ENCODE measurements at places on chromosomes 4 and X. TPM values are rescaled to one million over a fixed set of nuclear protein-coding genes. Genes with fewer than 3 reads are reported as not detected.

DNA sequence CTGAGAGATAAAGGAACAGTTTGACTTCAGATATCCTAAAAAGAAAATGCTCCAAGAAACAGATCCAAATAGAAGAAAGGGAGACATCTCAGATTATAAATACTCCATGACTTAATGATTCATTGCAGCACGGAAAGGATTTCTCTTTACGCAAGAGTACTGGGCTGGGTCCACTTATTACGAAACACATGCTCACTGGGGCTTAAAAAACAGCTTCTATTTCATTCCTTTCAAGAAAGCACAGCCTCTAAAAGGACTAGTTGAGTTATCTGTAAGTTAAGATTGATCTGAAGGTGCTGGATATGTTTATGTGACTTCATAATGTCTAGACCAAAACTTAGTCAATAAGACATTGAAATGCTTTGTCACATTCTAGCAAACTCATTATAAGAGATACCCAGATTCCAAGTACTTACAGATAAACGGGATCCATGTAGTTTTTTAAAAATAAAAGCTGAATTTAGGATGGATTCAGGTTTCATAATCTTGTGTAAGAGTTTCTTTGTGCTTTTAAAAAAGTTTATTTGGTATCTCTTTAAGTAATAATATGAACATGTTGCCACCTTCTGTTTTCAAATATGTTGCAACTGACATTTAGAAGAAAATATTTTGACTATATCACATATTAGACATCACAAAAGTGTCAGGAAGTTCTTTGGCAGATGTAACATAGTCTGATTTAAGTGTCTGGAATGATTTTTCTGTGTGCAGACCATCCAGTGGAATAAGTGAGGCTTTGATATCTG is 109.5 kb upstream of the MYOZ2 start:
- DNase-seq = no peak
- H3K36me3 ChIP-seq = peaks cover 5% of the 10 kb centered on the region
- H3K4me3 ChIP-seq = no peak overlapping the region
- H3K4me1 ChIP-seq = peaks cover 5% of the 10 kb centered on the region

- no peaks in the 10 kb centered on the region for H3K36me3 ChIP-seq
- H3K27ac ChIP-seq = no peak overlapping the region
- no peaks in the 10 kb centered on the region for H3K27me3 ChIP-seq
- no peak overlapping the region for H3K4me3 ChIP-seq
- H3K4me1 ChIP-seq = no peaks in the 10 kb centered on the region
These were observed 523.4 kb downstream of the ADGRL3 start for GRCh38 chr4:61723492-61723891.

DNA sequence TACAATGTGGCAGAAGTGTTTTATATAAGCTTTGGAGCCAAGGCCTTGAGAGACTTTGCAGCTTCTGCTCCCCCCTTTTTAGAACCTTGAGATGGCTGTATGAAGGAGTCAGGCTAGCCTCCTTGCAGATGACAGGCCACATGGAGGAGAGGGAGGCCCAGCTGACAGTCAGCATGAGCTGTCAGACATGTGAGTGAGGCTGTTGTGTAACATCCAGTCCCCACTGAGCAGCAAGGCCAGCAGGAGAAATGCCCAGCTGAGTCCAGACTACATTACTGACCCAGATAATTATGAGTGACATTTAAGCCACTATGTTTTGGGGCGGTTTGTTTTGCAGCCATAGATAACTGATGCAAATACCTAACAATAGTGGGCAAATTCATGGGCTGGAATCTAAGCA is 515.3 kb upstream of the ARX start:
- H3K27me3 ChIP-seq = no peaks in the 10 kb centered on the region
- no peak overlapping the region for H3K27ac ChIP-seq
- no peak for DNase-seq
- no peak overlapping the region for H3K4me3 ChIP-seq

DNA sequence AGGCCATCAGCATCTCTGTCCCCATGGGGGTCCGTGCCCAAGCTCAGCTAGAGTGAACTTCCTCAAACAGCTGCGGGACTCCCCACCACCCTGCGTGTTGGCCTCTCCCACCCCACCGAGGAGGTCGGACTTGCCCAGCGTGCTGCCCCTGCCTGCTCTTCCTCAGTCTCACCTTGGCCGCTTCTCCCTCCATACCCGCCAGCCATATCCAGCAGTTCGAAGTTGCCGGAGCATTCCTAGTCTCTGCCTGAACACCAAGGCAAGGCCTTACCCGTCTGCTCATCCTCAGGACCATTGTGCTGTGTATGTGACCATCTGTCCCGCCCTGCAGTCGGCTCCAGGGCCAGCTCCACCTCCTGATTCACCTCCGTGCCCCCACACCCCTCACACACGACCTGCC is 84.5 kb downstream of the WFS1 start:
- peak; percentile 62 for DNase-seq
- no peaks in the 10 kb centered on the region for H3K36me3 ChIP-seq
- peak overlapping the region; percentile 64 for H3K4me3 ChIP-seq
- peak overlapping the region; percentile 86 for H3K27ac ChIP-seq
- peaks cover 8% of the 10 kb centered on the region for H3K27me3 ChIP-seq

- H3K4me3 ChIP-seq = no peak overlapping the region
- H3K27ac ChIP-seq = no peak overlapping the region
- no peaks in the 10 kb centered on the region for H3K27me3 ChIP-seq
- DNase-seq = no peak
These were observed 42.3 kb downstream of the GABRB1 start for GRCh38 chr4:47073647-47074046.

DNA sequence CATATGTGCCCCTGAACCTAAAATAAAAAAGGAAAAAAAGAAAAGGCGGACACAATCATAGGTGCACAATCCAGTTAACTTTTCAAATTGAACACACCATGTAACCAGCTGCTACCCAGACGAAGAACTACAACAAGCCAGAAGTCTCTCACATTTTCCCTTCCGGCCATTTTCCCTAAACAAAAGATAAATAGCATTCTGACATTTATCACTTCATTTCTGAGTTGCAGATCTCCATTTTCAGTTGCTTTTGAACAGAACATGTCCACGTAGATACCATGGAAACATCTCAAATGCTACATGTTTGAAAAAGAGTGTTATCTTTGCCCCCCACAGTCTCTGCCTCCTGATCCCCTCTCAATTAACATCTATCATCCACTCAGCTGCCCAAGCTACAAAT is 29.2 kb upstream of the CABS1 start:
- H3K27ac ChIP-seq = no peak overlapping the region
- no peak for DNase-seq
- no peaks in the 10 kb centered on the region for H3K36me3 ChIP-seq
- H3K27me3 ChIP-seq = no peaks in the 10 kb centered on the region
- no peak overlapping the region for H3K4me3 ChIP-seq

GRCh38 chrX:133538148-133538547 is 122.9 kb upstream of the GPC4 start:
- H3K36me3 ChIP-seq = no peaks in the 10 kb centered on the region
- H3K4me3 ChIP-seq = no peak overlapping the region
- H3K27me3 ChIP-seq = no peaks in the 10 kb centered on the region
- no peak for DNase-seq
- H3K27ac ChIP-seq = peak overlapping the region; percentile 43

GRCh38 chr4:40769266-40769665 is 19.5 kb downstream of the NSUN7 start:
- no peak overlapping the region for H3K27ac ChIP-seq
- no peaks in the 10 kb centered on the region for H3K36me3 ChIP-seq
- H3K27me3 ChIP-seq = no peaks in the 10 kb centered on the region
- no peak overlapping the region for H3K4me3 ChIP-seq
- DNase-seq = no peak

DNA sequence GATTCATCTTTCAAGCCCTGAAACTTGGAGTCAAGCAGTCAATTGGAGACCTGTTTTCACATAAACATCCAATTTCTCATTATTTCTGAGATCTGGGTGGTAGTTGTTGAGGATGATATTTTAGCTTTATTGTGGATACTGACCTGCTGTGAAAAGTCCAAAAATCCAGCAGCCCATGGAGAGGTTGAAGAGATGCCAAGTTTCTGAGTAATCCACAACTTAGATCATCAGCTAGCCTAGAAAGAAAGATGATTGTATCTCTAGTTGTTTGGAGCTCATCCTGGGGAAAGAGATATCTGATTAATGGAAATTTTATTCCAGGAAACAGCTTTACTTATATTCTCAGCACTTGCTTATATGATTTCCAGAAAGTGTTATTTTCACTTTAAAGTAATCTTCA is 48.6 kb upstream of the DCX start:
- DNase-seq = no peak
- H3K27ac ChIP-seq = no peak overlapping the region
- no peaks in the 10 kb centered on the region for H3K4me1 ChIP-seq
- no peak overlapping the region for H3K4me3 ChIP-seq
- no peaks in the 10 kb centered on the region for H3K36me3 ChIP-seq

GRCh38 chr4:40840985-40841571 is 91.3 kb downstream of the NSUN7 start:
- no peak overlapping the region for H3K4me3 ChIP-seq
- DNase-seq = peak; percentile 93
- peaks cover 5% of the 10 kb centered on the region for H3K4me1 ChIP-seq
- peaks cover 2% of the 10 kb centered on the region for H3K27me3 ChIP-seq
- peak overlapping the region; percentile 3 for H3K27ac ChIP-seq

DNA sequence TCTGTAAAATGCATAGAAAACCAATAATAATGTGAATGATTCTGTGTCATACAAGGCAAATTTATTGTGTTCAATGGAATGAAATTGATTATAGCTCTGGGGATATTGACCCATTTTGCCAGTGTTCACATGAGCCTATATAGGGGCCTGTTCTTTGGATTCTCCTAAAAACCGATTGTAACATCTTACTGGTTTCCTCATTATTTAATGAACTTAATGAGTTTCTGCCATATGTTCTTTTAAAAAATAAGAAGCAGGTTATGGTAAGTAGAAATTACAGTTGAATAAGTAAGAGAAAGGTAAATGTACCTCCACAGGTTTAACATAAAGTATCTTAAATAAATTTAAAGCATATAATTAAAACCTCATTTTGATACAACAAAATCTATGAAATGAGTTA is 24.6 kb upstream of the ADGRL3 start:
- H3K4me3 ChIP-seq = no peak overlapping the region
- H3K27ac ChIP-seq = no peak overlapping the region
- H3K4me1 ChIP-seq = peaks cover 2% of the 10 kb centered on the region
- H3K36me3 ChIP-seq = no peaks in the 10 kb centered on the region
- DNase-seq = no peak

DNA sequence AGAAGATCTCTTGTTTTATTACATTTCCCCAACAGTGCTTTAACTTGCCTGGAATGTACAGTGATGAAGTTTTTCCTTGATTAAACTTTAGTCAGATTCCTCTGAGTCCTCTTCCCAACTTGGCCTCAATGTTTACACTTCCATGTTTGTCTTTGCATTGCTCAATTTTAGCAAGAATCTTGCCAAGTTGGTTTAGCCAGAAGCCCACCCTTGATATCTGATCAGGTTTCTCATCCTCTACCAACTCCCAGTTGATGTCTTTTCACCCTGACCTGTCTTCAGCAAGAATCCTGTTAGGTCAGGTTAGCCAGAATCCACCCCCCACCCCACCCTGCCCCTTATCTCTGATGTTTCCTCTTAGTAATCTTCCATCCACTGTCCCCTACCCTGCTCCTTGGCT is 120.9 kb downstream of the MBNL3 start:
- DNase-seq = no peak
- H3K36me3 ChIP-seq = no peaks in the 10 kb centered on the region
- peaks cover 2% of the 10 kb centered on the region for H3K27me3 ChIP-seq
- H3K4me3 ChIP-seq = no peak overlapping the region
- H3K27ac ChIP-seq = no peak overlapping the region

- H3K36me3 ChIP-seq = no peaks in the 10 kb centered on the region
- no peak overlapping the region for H3K4me3 ChIP-seq
- H3K4me1 ChIP-seq = peaks cover 8% of the 10 kb centered on the region
- no peaks in the 10 kb centered on the region for H3K27me3 ChIP-seq
- no peak for DNase-seq
These were observed 28.9 kb upstream of the RPS6KA6 start for GRCh38 chrX:84216881-84217280.

GRCh38 chr4:102828497-102828808 is 1.1 kb upstream of the UBE2D3 start:
- H3K36me3 ChIP-seq = no peaks in the 10 kb centered on the region
- H3K27me3 ChIP-seq = peaks cover 14% of the 10 kb centered on the region
- H3K4me3 ChIP-seq = peak overlapping the region; percentile 99
- peaks cover 7% of the 10 kb centered on the region for H3K4me1 ChIP-seq
- no peak overlapping the region for H3K27ac ChIP-seq
- DNase-seq = no peak

DNA sequence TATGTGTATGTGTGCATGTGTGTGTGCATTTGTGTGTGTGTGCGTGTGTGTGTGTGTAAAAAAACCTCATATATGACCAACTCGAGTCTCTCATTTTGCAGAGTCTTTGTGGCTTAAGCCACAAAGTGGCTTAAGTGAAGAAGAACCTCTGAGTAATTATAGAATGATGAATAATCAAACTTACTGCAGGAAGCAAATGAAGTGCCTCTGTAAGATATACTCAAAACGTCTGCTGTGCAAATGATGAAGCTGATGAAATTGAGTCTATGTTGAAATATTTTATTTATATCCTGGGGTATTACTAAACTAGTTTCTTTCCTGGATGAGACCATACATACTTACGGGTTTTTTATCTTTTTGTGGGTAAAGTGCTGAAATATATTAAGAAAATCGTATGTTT is 1198.7 kb downstream of the PCDH7 start:
- H3K4me3 ChIP-seq = no peak overlapping the region
- DNase-seq = no peak
- no peak overlapping the region for H3K27ac ChIP-seq
- H3K36me3 ChIP-seq = no peaks in the 10 kb centered on the region
- H3K4me1 ChIP-seq = no peaks in the 10 kb centered on the region

DNA sequence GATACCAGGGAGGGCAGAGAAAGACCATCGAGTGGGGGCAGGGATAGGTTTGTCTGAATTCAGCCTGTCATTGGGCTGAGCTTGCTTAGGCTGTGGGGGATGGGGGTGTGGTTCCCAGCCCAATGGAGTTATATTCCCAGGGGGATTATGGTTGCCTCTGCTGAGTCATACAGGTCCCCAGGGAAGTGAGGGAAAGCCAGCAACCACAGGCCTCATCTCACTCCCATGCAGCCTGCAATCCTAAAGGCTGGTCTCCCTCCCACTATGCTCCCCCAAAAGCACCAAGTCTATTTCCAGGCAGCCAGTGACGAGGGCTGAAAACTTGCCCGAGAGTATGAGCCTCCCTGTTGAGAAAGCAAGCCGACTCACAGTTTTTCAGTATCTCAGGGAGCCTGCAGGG is 39.3 kb downstream of the AFM start:
- H3K27ac ChIP-seq = no peak overlapping the region
- DNase-seq = no peak
- H3K27me3 ChIP-seq = no peaks in the 10 kb centered on the region

- H3K27me3 ChIP-seq = no peaks in the 10 kb centered on the region
- no peaks in the 10 kb centered on the region for H3K36me3 ChIP-seq
- DNase-seq = no peak
- no peak overlapping the region for H3K4me3 ChIP-seq
- H3K4me1 ChIP-seq = no peaks in the 10 kb centered on the region
These were observed 47.9 kb upstream of the LINC00632 start for GRCh38 chrX:140661643-140662042.

GRCh38 chr4:187493661-187494060 is 501.9 kb upstream of the ZFP42 start:
- H3K36me3 ChIP-seq = peaks cover 8% of the 10 kb centered on the region
- H3K27me3 ChIP-seq = peaks cover 1% of the 10 kb centered on the region
- no peak overlapping the region for H3K4me3 ChIP-seq
- H3K27ac ChIP-seq = no peak overlapping the region

EDNRA gene
- total RNA-seq = not detected

SERTM2 gene
- total RNA-seq = not detected

DGAT2L6 gene
- total RNA-seq = not detected

SH3D19 gene
- total RNA-seq = 4.9 TPM

BMP3 gene
- 1.8 TPM for total RNA-seq

GUCY1A1 gene
- not detected for total RNA-seq

AWAT2 gene
- total RNA-seq = not detected

CACNA1F gene
- total RNA-seq = 0.47 TPM
